ENCODE measurements at places on chromosomes 5 and 9.

DNA sequence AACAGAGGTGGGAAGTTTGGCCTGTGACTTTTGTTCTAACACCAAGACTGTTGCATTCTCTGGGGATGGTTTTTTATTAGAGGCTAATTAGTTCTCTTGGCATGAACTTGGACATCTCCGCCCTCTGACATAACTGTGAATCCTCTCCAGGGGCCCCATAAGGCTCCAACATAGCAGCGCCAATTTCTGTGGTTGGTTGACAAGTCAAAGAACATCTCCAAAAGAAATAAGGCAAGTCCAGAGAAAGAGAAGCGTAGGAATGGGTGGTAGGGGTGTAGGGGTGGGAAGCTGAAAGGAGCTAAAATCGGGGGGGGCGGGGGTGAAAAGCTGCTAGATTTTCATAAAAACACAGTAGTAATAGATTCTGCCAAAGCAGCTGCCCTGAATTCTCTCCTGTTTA, 81.0 kb upstream of the DAB2 start:
- DNase-seq = no peak

DNA sequence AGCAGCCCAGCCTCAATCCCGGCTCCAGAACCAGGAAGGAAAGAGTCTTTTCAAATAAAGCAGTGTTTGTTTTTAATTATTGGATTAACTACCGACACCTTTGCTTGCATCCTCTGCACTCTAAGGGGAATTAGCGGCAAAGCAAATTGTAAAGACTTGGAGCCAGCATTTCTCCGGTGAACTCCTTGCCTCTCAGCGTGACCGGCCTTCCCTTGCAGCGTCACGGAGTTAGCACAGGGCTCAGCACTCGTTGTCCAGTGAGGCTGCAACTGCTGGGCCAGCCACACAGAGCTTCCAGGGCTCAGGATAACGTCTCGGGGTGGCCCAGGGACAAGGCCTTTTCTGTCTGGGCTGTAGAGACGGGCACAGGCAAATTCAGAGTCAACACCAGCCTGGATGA, 180.6 kb downstream of the OLFM1 start:
- DNase-seq = no peak

DNA sequence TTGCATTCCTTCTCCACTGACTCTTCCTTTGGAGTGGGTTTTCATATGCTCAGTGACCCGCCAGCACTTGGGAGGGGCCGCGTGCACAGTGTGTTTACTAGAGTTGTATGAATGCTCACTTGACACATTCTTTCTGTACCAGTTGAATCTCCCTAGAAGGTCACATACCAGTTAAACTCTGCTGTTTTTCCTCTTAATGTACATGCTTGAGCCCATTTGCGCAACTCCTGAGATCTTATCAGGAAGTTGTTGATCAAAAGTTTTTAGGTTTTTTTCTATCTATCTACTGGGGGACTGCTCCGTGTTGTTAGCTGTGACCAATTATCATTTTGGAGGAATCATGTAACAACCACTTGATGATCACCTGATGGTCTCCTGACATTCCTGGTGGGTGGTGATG, 392.7 kb downstream of the CDH9 start:
- no peak for DNase-seq

DNA sequence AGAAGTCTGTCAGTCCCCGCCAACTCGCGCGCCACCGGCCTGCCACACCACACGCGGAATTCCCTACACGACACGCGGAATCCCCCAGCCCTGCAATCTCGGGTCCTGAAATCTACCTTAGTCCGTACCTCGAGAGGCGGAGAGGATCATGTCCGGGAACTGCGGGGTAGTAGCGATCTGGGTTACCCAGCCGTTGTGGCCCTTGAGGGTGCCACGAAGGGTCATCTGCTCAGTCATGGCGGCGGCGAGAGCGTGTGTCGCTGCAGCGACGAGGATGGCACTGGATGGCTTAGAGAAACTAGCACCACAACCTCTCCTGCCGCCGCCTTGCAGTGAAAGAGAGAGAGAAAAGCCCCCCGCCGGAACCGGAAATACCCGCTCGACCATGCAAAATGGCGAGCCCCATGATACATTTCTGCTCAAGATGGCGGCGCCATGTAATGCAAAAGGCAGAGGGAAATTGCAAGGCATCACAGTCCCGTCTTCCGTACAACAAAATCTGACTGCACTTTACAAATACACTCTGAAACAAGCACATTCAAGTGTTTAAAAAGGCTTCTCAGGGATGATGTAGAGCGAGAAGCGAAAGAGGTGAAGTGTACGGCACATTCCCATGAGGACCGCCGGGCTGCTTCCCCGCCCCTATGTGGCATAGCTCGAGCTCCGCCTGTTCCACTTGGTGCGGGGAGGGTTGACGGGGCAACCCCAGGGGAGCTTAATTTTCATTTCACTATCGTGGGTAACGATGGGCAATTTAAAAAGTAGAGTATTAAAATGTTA, at the start of gene RACK1:
Gene RACK1 (minus strand): TSS at position 343 of the 780 bp plus-strand sequence. CDS start 106 bp downstream, at position 237.
- DNase-seq = peak; percentile 94

GRCh38 chr5:56323505-56323904, 90.4 kb upstream of the ANKRD55 start:
- DNase-seq = no peak

DNA sequence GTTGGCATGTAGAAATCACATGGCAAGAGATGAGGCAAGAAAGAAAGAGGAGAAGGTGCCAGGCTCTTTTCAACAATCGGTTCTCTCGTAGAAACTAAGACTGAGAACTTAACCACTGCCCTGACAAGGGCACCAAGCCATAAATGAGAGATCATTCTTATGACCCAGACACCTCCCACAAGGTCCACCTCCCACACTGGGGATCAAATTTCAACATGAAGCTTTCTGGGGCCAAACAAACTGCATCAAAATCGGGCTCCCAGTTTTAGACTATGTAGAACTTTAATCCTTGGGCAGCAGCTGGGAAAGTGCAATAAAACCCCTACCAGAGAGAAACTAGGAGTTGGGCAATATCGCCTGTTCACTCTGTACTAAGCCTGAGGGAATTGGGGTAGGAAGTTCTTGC, 150.2 kb upstream of the CCDC152 start:
- no peak for DNase-seq

GRCh38 chr9:105834404-105834803, 140.1 kb downstream of the TMEM38B start:
- no peak for DNase-seq

DNA sequence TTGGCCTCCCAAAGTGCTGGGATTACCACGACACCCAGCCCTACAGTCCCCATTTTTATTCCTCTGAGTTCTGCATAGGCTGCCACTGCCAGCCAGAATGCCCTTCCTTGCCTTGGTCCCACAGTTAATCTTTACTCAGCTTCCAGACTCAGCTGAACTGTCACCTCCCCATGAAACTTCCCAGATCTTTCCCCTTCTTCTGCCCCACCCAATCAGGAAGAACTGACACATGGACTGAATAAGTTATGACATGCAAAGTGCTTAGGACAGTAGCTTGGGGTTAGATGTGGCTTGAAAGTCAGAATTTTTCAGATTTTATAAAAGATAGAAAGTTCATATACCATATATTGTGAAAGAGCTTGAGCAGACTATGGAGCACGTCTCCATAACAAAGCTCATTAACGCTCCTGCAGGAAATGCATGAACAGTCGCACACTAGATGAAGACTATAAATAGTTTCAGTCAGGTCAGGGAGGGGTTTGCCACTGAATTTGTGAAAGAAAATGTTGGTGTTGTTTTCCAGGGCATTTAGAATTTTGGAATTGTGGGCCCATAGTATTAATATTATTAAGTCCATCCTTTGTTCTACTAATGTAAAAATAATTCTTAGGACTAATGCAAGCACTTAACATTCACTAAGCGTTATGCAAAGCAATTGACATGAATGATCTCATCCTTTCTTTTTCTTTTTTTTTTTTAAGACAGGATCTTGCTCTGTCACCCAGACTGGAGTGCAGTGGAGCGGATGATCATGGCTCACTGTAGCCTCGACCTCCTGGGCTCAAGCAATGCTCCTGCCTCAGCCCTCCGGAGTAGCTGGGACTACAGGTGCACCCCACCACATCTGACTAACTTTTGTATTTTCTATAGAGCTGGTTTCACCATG, 36.1 kb upstream of the DENND1A start:
- no peak for DNase-seq

GRCh38 chr9:84447305-84447704, 106.7 kb upstream of the SLC28A3 start:
- no peak for DNase-seq

GRCh38 chr9:108634672-108635462, 220.9 kb downstream of the ACTL7B start:
- DNase-seq = no peak

GRCh38 chr9:128026255-128026772, 40.8 kb downstream of the NAIF1 start:
- no peak for DNase-seq

DNA sequence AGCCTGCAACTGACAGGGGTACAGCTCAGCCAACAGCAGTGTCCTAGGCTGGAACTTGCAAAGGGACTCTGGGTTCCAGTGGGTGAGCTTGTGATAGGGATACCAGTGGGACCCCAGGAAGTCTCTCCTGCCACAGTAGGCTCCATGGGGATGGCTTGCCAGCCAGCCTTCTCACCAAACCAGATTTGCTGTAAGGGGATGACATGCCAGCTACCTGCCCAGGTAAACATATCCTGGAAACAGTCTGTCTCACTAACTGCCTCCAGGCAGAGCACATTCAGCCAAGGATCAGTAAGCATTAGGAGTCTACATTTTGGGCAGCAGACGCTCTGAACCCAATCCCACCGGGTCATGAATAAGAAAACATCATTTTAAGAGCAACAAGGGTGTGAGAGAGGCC, 49.9 kb downstream of the SIL1 start:
- no peak for DNase-seq

DNA sequence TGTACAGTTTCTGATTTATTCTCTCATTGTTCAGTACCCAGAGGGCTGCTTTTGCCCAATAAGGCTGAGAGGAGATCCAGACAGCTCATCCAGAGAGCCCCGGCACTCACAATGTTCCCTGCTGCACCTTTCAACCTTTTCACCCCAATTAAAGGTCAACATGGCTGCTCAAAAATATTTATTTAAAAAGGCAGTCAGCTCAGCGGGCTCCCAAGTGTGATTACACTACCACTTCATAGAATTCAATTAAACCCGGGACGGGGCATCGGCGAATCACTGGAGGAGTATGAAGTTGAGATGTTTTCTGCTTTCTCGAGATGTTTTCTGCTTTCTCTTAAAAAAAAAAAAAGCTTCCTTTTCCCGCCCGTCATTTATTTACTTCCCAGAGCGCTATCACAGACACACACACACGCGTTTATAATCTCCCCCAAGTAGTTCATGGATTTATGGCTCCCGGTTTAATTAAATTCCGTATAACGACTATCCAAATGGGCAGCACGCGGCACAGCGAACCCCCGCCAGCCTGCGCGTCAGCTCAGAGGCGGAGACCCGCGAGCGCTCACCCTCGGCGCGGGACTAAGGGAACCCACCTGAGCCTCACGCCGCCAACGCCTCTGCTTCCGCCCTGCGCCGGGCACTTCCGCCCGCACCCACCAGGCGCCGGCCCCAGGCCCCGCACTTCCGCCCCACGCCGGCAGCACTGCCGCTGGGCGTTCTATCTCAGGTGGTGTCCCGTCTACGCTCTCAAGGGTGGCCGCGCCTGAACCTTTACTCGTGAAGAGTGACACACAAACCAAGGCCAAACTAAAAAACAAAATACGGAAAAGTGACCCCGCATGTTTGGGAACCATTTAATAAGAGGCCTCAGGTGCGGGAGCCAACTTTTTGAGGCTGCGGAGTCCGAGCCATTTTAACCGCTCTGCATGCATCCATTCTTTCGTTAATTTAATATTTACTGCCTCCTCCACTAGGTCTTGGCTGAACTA, at the start of gene C5orf63:
Gene C5orf63 (minus strand): TSS at position 642 of the 986 bp plus-strand sequence. CDS start 14,507 bp downstream, outside the sequence.
- DNase-seq = peak; percentile 65

DNA sequence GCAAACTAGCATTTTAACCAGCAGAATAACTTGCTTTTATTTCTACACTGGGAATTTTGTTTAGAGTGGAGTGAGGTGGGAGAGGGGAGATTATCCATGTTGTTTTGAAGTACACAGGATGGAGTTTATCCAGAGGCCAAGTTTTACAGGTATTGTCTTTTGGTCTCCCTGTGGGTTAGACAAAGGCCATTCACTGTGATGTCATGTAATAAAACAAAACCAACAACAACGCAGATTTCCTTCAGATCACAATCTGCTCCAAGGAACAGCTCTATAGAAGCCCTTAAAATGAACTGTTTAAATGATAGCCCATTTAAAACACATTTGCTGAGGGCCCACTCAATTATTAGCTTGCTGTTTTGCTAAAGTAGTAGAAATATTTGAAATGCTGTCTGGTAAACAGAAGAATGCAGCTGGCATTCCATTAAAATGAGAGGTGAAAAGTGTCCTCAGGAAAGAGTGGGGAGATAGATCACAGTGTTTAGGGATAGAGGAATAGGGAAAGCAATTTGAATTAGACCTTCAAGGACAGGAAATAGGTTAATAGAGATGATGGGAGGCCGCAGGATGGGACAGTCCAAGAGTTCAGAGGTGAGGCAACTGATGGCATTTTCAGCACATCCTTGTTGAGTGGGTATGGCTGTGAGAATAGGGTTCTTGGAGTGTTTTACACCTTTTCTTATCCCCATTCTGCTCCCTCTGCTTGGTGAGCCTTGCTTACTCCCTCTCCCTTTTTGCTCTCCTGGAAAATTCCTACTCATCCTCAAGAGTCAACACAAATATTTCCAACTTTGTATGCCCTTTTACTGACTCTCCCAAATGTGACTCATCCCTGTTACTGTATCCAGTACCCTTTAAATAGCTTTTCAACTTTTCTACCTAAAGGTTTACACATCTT, 140.1 kb upstream of the NR3C1 start:
- no peak for DNase-seq

DNA sequence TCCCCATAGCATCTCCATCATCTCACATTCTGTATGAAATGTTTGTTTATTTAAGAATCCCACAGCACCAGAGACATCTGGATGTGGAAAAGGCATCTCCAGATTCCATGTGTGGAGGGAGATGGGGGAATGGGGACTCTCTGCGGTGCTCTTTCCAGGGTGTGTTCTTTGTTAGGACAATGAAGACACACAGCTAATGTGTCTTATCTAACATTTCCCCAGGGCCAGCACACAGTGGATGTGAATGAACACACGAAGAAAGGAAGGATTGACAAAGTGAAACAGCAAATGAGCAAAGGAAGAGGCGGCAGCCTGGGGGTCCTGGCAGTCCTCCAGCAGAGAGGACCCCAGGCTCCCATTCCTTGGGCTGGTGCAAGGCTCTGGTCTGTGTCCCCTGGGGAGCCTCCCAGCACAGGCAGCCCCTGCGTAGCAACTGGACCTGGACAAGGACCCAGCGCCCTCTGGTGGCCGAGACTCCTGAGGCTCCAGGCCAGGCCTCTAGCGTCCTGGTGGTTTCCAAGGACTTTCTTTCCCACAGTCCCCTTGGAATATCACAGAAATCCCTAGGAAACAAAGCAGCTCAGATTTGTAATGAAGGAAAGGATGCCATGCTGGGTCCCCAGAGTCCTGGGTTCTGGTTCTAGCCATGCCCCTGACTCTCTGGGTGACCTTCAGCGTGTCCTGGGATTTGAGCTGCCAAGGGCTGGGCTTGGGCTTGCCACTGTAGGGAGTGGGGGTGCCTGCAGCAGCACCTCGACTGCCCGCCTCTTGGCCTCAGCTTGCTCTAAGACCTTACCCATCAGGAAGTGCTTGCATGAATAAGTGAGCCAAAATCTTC, 3.5 kb upstream of the PDLIM7 start:
- peak; percentile 88 for DNase-seq
